K562 (cell line): ENCODE measurements at places on chromosomes 4 and X.

DNA sequence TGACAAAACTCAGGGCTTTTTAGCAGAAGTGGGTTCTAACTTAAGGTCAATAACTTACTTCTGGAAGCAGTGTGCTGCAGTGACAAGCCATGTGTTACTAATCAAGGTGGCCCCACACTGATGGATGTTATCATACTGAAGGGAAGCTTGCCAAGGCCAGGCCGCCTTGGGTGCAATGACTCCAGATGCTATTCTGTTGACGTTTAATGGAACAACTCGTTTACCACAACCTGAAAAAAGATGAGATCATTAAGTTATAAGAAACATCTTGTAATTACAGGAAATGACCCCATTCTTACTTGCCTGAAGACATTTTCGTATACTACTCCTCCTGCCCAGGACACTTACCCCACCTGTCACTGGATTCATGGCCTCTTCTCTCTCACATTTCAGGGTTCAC is 38.9 kb upstream of the TMPRSS11D start:
- DNase-seq = no peak

DNA sequence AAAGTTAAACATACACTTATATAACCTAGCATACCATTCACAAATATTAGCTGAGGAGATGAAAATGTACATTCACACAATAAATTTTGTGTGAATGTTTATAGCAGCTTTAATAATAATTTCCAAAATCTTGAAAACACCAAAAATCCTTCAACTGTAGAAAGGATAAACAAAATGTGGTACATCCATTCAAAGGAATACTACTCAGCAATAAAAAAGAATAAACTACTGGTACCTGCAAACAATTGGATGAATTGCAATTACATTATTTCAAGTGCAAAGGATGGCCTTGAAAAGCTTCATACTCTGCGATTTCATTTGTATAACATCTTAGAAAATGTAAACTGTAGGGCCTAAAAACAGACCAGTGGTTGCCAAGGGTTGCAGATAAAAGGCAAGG is 11.7 kb upstream of the RPS6KA6 start:
- no peak for DNase-seq

GRCh38 chrX:112946227-112946626 is 105.6 kb upstream of the AMOT start:
- DNase-seq = no peak

GRCh38 chr4:179145746-179146525 is 1703.7 kb upstream of the AGA start:
- no peak for DNase-seq

DNA sequence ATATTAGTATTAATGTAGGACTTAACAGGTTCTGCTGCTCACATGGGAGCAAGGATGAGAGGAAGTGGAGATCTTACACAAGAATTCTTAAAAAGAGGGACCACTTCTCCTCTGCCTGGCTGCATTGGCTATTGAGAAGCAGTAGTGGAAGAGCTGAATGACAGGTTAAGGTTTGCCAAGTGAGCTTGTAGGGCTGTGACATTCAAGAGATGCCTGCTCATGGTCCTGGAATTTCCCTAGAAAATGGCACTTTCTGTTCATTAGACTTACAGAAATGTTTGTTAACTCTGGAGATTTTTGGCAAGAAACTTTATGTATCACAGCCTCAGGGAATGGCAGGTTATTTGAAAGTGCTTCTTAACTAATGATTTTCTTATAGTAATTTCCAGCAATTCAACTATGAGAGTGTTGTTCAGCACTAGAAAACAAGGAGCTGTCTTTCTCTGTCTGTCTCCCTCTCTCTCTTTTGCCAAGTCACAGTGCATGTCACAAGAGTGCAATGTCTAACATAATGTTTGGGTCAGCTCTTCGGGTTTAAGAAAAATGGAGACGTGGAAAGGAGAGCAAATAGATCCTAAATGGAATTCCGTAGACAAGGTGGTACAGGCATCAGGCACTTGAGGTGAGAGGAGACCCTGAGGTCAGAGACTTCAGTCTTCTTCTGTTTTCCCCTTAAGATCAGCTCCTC is 8.3 kb upstream of the NAP1L5 start:
- DNase-seq = no peak

DNA sequence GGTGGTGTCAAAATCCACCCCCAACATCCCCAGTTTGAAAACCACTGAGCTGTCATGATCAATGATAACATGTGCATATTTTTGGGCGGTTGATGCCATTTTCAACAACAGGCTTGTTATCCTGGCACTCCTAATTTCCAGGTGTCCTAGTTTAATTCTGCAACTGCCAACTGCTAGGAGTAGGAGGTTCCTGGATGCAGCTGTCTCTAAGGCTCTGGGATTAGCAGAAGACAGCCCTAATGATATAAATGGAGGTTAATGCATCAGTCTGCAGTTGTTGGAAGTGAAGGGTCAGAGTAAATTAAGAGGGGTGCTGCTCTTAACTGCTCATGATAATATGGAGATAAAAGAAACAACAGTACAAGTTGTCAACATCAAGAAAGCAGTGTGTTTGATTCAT is 23.8 kb downstream of the ARFIP1 start:
- DNase-seq = no peak

GRCh38 chrX:152165033-152165743 is 26.8 kb upstream of the MAGEA10 start:
- DNase-seq = peak; percentile 46

GRCh38 chrX:76821276-76821675 is 393.8 kb downstream of the MAGEE1 start:
- DNase-seq = no peak

GRCh38 chr4:100694467-100694866 is 176.6 kb upstream of the EMCN start:
- DNase-seq = no peak

- DNase-seq = no peak
Measured at GRCh38 chr4:813900-814299, 12.0 kb downstream of the CPLX1 start.

DNA sequence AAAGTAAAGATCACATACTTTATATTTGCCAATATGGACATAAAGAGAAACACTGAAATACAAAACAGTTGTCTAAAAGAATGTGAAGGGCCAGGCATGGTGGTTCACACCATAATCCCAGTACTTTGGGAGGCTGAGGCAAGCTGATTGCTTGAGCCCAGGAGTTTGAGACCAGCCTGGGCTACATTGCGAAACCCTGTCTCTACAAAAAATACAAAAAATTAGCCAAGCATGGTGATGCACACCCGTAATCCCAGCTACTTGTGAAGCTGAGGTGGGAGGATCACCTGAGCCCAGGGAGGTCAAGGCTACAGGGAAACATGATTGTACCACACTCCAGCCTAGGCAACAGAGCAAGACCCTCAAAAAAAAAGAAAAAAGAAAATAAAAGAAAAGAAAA is 11.8 kb downstream of the RBM47 start:
- DNase-seq = no peak

DNA sequence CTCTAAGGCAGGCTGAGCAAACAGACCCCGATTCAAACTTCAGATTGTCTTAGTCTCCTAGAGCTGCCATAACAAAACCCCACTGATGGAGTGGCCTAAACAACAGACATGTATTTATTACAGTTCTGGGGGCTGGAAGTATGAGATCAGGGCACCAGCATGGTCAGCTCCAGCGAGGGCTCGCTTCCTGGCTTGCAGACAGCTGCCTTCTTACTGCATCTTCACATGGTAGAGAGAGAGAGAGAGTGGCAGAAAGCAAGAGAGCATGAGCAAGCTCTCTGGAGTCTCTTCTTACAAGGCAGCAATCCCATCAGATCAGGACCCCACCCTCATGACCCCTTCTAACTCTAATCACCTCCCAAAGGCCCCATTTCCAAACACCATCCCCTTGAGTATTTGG is 22.3 kb upstream of the SORCS2 start:
- no peak for DNase-seq

DNA sequence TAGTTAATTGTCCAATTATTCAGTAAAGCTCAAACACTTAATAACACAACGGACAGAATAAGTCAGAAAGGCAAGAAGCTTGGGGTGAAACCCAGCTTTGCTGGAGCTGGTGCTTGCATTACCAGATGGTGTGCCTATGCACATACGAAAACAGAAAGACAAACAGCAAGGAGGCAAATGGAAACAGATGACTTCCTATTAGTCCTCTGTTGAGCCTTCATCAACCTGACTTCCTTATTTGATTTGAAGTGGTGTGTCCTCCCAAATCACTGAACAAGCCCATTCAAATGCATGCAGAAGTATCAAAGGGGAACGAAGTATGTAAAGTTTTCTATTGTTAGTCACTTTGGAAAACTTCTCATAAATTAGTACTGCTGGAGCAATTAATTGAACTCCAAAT is 166.2 kb downstream of the ATP10D start:
- DNase-seq = no peak

- no peak for DNase-seq
Measured at GRCh38 chr4:169377367-169377766, 106.6 kb upstream of the SH3RF1 start.

DNA sequence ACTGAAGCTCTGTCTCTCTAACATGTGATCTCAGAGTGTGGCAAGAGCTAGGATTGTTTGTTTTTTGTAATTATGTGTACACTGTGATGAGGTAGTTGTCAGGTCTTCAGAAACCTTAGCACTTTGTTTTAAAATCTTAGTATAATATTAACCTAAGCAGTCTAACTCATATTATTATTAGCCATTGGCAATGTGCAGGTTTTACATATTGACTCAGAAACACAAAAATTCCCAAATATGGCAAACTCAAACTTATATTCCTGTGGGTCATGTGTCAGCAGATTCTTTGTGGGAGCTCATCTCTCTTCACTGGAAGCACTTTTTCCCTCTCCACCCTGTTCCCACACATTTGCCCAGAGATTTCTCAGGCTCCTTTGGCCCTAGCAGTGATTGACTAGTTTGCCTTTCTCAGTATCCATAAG is 8.2 kb upstream of the PWWP3B start:
- no peak for DNase-seq

GRCh38 chrX:51456814-51457213 is 39.6 kb downstream of the NUDT11 start:
- no peak for DNase-seq

- no peak for DNase-seq
Measured at GRCh38 chr4:99436462-99436861, 1.3 kb upstream of the ADH7 start.

DNA sequence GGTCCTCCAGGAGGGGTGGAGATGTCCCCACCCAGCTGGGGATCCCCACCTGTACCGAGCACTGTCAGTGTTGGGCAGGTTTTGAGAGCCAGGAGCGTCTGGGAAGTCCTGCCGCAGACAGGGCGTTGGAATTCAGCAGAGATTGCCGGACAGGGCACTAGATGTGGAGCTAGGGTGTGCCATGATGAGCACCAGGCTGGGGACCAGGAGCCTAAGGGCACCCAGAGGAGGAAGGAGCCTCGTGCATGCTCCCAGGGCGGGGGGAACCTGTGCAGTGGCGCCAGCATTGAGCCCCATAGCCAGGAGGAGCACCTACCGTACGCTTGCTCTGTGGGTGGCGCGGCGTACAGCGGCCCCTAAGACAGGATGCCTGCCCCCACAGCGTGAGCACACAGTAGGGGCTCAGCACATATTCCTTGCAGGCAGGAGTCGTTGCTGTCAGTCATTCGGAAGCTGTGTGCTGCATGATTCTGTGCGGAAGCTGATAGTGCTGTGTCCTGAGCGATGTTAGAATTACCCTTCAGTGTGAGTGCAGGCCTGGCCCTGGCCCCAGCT is 18.8 kb upstream of the TADA2B start:
- DNase-seq = no peak

DNA sequence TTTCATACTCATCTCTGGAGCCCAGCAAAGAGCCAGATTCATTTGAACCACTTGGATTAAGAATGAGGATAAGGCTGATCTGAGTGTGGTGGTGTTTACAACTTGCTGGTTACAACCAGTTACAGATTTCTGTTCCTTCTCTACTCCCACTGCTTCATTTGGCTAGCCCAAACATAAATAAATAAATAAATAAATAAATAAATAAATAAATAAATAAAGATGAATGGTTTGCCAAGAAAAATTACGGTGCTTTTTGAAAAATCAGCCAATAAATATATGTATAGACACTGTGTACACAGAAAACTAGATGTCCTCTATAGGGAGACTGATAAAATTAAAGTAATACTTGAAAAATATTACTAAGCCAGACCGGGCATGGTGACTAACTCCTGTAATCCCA is 17.1 kb downstream of the RPL9 start:
- DNase-seq = no peak

DNA sequence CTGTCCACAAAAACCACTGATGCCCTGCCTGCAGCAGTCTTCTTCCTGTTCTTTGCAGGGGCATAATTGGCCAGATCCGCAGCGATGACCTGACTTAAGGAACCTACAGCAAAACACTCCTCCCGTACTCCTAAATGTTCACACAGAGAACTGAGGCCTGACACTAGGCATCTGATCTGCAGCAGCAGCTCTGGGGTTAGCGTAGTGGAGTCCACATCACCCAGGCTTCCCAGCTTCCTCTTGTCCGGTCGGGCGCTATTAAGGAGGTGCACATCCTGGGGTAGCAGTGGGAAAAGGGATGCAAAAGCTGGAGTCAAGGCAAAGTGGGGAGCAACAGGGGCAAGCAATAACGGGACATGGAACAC is 758 bp downstream of the SCFD2 start:
- peak; percentile 55 for DNase-seq

DNA sequence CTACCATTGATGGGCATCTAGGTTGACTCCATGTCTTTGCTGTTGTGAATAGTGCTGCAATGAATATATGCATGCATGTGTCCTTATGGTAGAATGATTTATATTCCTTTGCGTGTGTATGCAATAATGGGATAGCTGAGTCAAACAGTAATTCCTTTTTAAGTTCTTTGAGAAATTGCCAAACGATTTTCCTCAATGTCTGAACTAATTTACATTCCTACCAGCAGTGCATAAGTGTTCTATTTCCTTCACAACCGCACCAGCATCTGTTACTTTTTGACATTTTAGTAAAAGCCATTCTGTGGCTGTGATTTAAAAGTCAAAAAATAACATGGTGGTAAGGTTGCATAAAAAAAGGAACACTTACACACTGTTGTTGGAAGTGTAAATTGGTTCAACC is 103.1 kb upstream of the FAM47B start:
- no peak for DNase-seq
